H9 (cell line): ENCODE measurements at places on chromosomes 11 and 22. TPM values are rescaled to one million over a fixed set of nuclear protein-coding genes. Genes with fewer than 3 reads are reported as not detected.

Gene MYOD1
- not detected in 2 replicates for total RNA-seq

GRCh38 chr11:17221968-17222367 lies 14.2 kb upstream of the PIK3C2A start:
- H3K27me3 ChIP-seq: no peaks in the 10 kb centered on the region
- no peak for DNase-seq
- no peaks in the 10 kb centered on the region for H3K4me1 ChIP-seq
- H3K36me3 ChIP-seq: no peaks in the 10 kb centered on the region
- no peak overlapping the region for H3K4me3 ChIP-seq
- H3K27ac ChIP-seq: no peak overlapping the region

DNA sequence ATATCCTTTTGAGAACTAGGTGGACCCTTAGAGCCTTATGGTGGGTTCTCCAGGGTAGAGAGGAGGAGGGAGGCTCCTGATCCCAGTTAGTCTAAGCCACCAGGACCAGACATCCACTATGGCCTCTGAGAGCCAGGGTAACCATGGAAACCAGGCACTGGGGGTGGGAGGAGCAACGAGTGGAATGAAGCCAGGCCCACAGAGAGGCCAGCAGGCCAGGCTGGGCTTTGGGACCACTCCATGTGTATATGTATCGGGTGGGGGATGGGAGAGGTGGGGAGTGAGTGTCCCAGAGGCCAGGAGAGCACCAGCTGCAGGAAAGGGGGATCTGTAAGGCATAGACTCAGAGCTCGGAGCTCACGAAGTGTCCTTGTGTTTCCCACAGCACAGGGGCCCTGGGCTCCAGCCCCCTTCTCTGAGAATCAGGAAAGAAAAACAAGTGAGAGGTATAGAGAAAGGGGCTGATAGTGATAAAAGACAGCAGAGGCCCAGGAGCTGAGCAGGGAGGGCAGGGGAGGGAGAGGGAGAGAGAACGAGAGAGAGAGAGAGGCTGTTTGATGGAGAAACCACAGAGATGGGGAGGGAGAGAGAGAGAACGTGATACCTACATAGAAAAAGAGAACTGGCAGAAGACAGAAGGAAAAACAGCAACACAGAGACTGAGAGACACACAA lies 15.5 kb upstream of the TSPAN18 start:
- peaks cover 4% of the 10 kb centered on the region; the same call in 1 of the 2 replicates for H3K4me1 ChIP-seq
- H3K27me3 ChIP-seq: no peaks in the 10 kb centered on the region
- DNase-seq: peak; percentile 54
- H3K4me3 ChIP-seq: no peak overlapping the region
- H3K36me3 ChIP-seq: no peaks in the 10 kb centered on the region
- H3K27ac ChIP-seq: no peak overlapping the region

Gene RTL10
- 24.0 and 24.4 TPM in 2 replicates for total RNA-seq

Gene CCDC188
- total RNA-seq: not detected in 2 replicates

Gene NDUFC2
- total RNA-seq: 247 and 260 TPM in 2 replicates

DNA sequence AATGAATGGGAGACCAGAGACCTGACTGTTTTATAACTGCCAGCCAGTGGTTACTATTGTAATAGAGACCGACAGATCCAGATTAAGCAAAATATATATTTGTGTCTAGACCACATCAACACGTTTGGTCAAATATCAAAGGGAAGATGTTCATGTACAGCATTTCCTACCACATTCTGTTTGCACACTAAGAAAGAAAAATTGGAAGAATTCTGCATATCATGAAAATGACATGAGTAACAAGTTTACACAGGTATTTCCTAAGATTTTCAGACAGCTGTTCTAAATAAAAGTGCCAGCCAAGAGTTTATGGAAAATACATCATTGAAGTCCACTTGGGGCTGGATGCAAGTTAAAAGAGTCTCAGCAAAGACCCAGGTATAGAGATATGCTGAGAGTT lies 145.5 kb upstream of the ANO3 start:
- no peaks in the 10 kb centered on the region for H3K4me1 ChIP-seq
- no peaks in the 10 kb centered on the region for H3K27me3 ChIP-seq
- no peaks in the 10 kb centered on the region for H3K36me3 ChIP-seq
- DNase-seq: no peak

DNA sequence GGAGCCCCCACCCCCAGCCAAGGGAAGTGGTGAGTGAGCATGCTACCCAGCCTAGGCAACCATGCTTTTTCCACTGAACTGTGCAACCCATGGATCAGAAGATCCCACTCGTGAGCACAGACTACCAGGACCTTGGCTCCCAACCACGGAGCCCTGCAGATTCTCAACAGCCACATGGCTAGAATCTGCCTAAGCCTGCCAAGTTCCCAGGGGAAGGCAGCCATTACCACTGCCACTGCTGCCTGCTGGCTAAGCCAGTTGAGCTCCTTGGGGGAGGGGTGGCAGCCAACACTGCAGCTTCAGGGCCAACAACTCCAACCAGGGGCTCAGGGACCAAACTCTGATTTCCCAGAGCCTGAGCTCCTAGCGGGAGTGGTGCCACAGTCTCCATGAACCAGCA lies 195.8 kb downstream of the DLG2 start:
- no peaks in the 10 kb centered on the region for H3K27me3 ChIP-seq
- DNase-seq: no peak
- no peaks in the 10 kb centered on the region for H3K4me1 ChIP-seq
- no peak overlapping the region for H3K27ac ChIP-seq
- no peak overlapping the region for H3K4me3 ChIP-seq

- no peak overlapping the region for H3K27ac ChIP-seq
- H3K27me3 ChIP-seq: no peaks in the 10 kb centered on the region
- H3K4me3 ChIP-seq: no peak overlapping the region
- H3K36me3 ChIP-seq: no peaks in the 10 kb centered on the region
Observed at GRCh38 chr11:75174781-75175370, 24.0 kb downstream of the SLCO2B1 start.

Gene PNPLA5
- 5.2 and 5.5 TPM in 2 replicates for total RNA-seq

- no peaks in the 10 kb centered on the region for H3K27me3 ChIP-seq
- no peaks in the 10 kb centered on the region; the same call in 1 of the 2 replicates for H3K4me1 ChIP-seq
- no peaks in the 10 kb centered on the region for H3K36me3 ChIP-seq
- no peak overlapping the region for H3K4me3 ChIP-seq
- no peak overlapping the region for H3K27ac ChIP-seq
- peak; percentile 81 for DNase-seq
Observed at GRCh38 chr11:47917599-47918369, 62.6 kb upstream of the PTPRJ start.

GRCh38 chr11:78733031-78733430 lies 158.4 kb upstream of the NARS2 start:
- H3K27ac ChIP-seq: no peak overlapping the region
- no peak overlapping the region for H3K4me3 ChIP-seq
- no peaks in the 10 kb centered on the region for H3K36me3 ChIP-seq
- H3K27me3 ChIP-seq: no peaks in the 10 kb centered on the region

DNA sequence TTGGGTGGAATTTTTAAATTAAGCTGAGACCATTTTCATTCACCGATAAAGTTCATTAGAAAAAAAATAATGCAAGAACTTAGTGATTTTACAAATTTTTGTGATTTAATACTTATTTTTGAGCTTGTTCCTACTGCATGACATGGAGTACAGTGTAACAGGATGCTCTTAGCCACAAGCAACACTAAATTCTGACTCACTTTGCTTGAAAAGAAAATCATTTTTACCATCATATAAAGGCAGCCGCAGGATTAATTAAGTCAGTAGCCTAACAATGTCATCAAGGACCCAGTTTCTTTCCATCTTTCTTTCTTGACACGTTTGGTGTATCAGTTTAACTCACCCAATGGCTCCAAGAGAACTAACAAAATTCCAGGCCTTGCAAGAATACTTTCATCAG lies 540.3 kb upstream of the LUZP2 start:
- no peak overlapping the region for H3K27ac ChIP-seq
- no peaks in the 10 kb centered on the region for H3K36me3 ChIP-seq
- H3K27me3 ChIP-seq: no peaks in the 10 kb centered on the region

Gene MMP1
- not detected in 2 replicates for total RNA-seq

DNA sequence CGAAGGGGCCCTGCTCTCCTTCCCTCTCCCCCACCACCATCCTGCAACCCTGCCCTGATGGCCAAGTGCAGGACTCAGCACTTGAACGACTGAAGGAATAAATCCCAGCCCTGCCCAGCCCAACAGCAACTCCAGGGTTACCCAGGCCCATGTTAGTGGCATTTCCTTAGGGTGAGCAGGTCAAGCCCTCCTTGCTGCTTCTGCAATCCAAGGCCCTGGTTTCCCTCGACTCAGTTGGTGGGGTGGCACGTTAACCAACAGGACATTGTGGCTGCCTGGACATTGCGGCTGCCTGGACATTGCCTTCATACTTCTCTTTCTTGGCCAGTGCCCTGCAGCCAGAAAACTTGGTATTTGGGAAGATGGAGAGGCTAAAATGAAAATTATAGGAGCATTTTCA lies 141.4 kb downstream of the TRIM29 start:
- DNase-seq: no peak
- no peaks in the 10 kb centered on the region for H3K36me3 ChIP-seq
- no peak overlapping the region for H3K4me3 ChIP-seq

DNA sequence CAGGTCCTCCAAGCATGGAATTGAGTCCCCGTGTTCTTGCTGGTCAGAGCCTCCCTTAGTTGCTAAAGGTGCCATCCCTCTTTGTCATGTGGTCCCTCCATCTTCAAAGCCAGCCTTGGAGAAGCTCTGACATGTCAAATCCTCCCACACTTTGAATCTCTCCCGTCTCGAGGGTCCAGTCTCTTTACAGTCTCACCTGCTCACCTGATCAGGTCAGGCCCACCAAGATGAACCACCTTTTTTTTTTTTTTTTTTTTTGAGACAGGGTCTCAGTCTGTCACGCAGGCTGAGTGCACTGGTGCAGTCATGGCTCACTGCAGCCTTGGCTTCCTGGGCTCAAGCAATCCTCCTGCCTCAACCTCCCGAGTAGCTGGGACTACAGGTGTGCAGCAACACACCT lies 100.3 kb upstream of the PRR5 start:
- no peak overlapping the region for H3K27ac ChIP-seq
- no peaks in the 10 kb centered on the region; the same call in 2 of the 3 replicates for H3K36me3 ChIP-seq
- no peaks in the 10 kb centered on the region for H3K27me3 ChIP-seq
- H3K4me3 ChIP-seq: no peak overlapping the region
- no peak for DNase-seq

DNA sequence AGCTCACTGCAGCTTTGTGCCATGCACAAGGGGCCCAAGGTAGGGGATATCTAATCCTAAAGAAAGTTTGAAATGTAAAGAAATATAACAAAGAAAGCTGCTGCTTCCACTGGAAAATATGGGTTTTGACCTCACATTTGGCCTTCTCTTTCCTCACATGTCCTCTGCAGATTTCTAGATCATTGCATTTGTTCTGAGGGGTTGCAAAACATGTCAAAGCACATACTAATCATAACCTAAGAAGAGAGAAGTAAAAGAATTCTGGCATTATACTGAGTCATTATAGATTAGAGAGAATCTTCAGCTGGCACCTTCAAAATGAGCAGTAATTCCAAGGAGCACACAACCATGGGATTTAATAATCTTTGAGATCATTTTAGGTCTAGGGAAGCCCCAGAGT lies 92.5 kb upstream of the CHRM4 start:
- no peaks in the 10 kb centered on the region for H3K36me3 ChIP-seq
- H3K27ac ChIP-seq: no peak overlapping the region
- H3K4me3 ChIP-seq: no peak overlapping the region
- H3K4me1 ChIP-seq: peaks cover 2% of the 10 kb centered on the region; the same call in 1 of the 2 replicates
- H3K27me3 ChIP-seq: no peaks in the 10 kb centered on the region

- H3K27me3 ChIP-seq: no peaks in the 10 kb centered on the region
- no peak overlapping the region for H3K27ac ChIP-seq
- H3K36me3 ChIP-seq: peaks cover 16% of the 10 kb centered on the region
- H3K4me3 ChIP-seq: no peak overlapping the region
- H3K4me1 ChIP-seq: no peaks in the 10 kb centered on the region
- no peak for DNase-seq
Observed at GRCh38 chr11:73520353-73521061, 77.4 kb downstream of the FAM168A start.

DNA sequence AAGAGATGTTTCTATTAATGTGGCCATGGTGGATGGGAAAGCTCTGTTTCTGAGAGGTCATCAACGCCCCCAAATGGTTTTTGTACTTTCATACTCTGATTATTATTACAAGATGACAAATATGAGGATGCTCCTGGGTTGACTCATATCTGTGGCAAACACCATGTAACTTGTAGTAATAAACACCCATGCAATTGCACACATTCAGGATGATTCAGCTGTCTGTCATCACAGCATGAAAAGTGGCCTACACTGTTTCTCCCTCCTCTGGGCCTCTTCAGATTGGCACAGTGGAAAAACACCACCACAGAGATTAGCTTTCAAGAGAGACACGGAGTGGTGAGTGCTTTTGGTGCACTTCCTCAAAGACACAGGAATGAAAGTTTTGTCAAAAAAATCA lies 85.4 kb downstream of the MTNR1B start:
- H3K4me3 ChIP-seq: no peak overlapping the region
- no peaks in the 10 kb centered on the region for H3K36me3 ChIP-seq
- H3K27me3 ChIP-seq: no peaks in the 10 kb centered on the region
- no peaks in the 10 kb centered on the region for H3K4me1 ChIP-seq
- H3K27ac ChIP-seq: no peak overlapping the region

DNA sequence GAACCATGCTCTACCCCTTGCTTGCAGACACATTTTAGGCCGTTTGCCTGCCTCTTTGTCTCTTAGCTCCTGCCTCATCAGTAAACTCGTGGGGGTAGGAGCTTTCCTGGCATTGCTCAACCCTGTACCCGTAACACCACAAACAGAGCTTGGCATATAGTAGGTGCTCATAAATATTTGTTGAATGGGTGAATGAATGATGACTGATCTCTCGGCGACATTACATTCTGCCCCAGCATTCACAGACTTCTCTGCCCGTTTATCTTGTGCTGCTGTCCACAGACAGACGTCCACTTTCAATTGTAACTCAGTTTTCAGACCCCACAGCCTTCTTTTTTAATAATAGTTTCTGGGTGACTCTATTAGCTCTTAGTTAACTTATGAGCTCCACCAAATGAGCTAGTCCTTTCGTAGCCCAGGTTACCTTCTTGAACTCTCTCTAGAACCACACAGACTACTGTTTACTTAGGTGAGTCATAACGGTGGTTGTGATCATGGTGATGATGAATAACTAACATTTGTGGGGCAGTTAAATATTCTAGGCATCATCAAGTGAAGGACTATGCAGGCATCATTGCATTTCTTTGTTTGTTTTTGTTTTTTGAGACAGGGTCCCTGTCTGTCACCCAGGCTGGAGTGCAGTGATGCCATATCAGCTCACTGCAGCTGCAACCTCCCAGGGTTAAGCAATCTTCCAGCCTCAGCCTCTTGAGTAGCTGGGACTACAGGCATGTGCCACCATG lies 188.4 kb downstream of the ADAMTS15 start:
- H3K27me3 ChIP-seq: no peaks in the 10 kb centered on the region
- no peak overlapping the region for H3K27ac ChIP-seq
- no peak for DNase-seq
- no peaks in the 10 kb centered on the region for H3K36me3 ChIP-seq
- H3K4me3 ChIP-seq: no peak overlapping the region

- no peaks in the 10 kb centered on the region for H3K27me3 ChIP-seq
- no peak for DNase-seq
- H3K27ac ChIP-seq: no peak overlapping the region
- no peak overlapping the region for H3K4me3 ChIP-seq
Observed at GRCh38 chr11:129637983-129638776, 177.5 kb upstream of the TMEM45B start.
